ENCODE measurements at places on chromosomes 16 and 17.

- DNase-seq: no peak
These were observed 3.0 kb downstream of the RAB26 start for GRCh38 chr16:2151188-2152091.

GRCh38 chr16:56625140-56625942 is at the start of gene MT1E:
Gene MT1E (plus strand): TSS chr16:56625781. CDS start chr16:56625852, 71 bp downstream.
- peak; percentile 71 for DNase-seq

DNA sequence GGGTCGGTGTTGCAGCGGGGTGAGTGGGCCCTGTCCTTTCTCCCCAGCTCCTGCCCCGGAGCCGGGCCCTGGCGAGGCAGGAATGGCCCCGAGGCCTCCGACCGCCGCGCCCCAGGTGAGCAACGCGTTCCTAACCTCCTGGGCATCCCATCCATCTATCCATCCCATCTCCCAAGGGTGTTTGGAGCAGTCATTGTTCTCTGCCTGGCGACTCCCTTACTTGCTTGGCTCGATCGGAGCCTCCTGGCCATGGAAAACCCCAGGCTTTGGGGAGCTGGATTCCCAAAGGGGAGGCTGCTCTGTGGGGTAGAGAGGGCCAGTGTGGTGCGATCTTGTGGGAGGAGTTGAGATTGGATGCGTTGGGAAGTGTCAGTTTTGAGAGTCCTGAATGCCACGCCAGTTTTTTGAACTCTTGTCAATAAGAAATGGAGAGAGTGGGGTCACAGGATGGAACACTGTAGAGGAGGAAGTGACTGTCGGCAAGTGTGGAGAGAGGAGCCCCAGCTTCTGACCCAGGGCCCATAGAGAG is 684 bp downstream of the ZFP90 start:
- peak; percentile 49 for DNase-seq

DNA sequence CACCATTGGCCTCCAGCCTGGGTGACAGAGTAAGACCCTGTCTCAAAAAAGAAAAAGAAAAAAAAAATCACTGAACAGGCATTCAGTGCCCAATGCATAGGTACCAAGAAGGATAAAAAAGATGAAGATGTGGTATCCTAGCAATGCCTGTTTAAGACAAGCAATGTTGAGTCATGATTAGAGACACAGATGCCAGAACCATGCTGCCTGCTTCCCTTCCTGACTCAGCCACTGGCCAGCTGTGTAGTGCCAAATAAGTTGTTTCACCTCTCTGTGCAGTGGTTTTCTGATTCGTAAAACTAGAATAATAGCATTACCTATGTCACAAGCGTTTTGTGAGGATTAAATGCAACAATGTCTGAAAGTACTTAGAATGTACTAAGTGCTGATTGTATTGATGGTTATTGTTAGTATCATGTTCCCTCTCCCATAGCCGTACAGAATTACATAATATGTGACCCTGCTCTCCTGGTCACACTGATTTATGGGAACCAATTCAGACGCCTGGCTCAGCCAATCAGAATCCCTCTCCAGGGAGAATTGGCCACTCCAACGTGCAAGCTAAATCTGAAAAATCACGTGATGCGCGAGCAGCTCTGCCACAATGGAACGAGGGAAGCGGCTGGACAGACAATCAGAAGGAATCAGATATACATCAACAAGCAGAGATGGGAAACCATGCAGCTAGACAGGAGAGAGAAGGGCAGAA is 241.9 kb downstream of the SLC39A11 start:
- DNase-seq: peak; percentile 9

- no peak for DNase-seq
These were observed 213.0 kb upstream of the C17orf78 start for GRCh38 chr17:37162800-37163199.

GRCh38 chr16:74463888-74464287 is 42.6 kb upstream of the CLEC18B start:
- DNase-seq: no peak

DNA sequence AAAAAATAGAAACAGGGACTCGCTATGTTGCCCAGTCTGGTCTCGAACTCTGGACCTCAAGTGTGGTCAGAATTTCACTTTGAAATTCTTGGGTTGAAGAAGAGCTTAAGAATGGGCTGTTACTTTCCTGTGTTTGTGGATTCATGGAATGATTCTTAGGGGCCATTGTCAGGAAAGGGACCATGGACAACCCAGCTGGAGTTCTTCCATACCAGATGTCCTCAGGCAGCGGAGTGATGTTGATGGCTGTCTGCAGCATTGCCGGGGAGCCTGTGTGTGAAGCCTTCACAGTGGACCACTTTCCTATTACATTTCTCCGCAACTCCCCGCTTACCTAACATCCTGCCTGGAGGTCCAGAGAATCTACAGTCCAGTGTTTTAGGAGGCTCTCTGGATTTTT is 145.9 kb downstream of the CLEC16A start:
- DNase-seq: no peak

- DNase-seq: peak; percentile 61
These were observed 21.1 kb downstream of the WIPI1 start for GRCh38 chr17:68435876-68436842.

All from RWPE1 (cell line).